ENCODE measurements at places on chromosomes 16 and 17. TPM values are rescaled to one million over a fixed set of nuclear protein-coding genes. Genes with fewer than 3 reads are reported as not detected.

TBC1D3G gene
- not detected for total RNA-seq

SHPK gene
- 11.5 TPM for total RNA-seq

VMO1 gene
- total RNA-seq, result not detected

SNAI3 gene
- 2.9 TPM for total RNA-seq

GRCh38 chr16:87806261-87806640 is 40.5 kb upstream of the KLHDC4 start:
- no peaks in the 10 kb centered on the region for H3K36me3 ChIP-seq
- H3K27me3 ChIP-seq, result no peaks in the 10 kb centered on the region
- no peak overlapping the region for H3K27ac ChIP-seq

DNA sequence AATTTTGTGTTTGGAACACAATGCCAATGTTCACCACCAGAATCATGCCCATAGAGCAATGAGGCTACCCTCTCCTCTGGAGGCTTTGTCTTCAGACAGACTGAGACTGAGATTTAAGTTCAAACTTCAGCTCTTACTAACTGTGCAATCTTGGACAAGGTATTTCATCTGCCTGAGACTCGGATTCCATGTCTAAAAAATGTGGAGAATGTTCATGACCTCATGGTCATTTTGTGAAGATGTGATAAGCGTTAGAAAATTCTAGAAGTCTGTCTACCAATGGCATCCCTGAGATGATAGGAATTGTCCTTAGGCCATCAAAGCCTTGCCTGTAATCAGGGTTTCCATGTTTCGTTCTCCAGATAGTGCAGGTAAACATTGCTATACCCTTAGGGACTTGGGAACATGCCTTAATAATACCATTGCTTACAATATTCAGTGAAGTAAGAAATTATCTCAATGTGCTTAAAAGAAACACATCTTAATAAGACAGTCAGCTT is 388.2 kb upstream of the MAF start:
- no peak overlapping the region for H3K4me3 ChIP-seq
- DNase-seq, result no peak
- H3K27ac ChIP-seq, result no peak overlapping the region

DNA sequence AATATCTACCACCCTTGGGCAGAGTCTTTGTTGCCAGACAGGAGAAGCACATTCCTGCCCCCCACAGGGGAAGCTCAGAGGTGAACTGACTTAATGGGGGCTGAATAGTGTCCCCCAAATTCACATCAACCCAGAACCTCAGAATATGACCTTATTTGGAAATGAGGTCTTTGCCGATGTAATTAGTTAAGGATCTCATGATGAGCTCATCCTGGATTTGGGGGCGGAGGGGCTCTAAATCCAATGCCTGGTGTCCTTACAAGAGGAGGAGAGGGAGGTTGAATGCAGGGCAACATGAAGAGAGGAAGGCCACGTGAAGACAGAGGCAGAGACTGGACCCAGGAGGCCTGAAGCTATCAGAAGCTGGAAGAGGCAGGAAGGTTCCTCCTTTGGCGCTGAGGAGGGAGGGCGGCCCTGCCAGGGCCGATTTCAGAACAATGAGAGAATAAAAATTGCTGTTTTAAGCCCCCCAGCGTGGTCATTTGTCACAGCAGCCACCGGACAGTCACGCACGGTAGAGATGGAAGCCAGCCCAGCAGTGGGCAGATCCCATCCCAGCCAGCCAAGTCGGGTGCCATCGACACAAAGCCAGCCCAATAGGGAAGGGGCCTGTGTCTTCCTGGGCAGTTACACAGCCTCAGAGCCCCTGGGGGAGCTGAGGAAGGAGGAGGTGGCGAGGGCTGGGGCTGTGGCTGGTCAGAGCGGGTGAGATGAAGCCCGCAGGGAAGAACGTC is 21.3 kb downstream of the C16orf74 start:
- no peaks in the 10 kb centered on the region for H3K27me3 ChIP-seq
- H3K36me3 ChIP-seq, result no peaks in the 10 kb centered on the region
- no peak overlapping the region for H3K27ac ChIP-seq
- H3K4me3 ChIP-seq, result no peak overlapping the region

DNA sequence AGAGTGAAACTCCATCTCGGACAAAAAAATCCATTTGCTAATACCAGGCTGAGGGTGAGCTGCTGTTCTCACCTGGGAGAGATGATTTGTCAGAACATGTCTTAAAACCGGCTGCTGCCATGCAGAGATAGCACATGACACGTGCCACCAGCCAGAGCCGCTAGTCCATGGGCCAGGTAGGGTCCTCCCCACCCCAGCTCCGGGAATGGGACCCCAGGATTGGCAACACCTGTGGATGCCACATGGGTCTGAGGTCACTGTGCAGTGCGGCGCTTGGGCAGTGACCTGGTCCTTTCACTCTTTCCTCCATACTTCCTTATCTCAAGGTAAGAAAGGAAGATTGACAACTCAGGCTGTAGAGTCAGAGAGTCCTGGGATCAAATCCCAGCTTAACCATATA is 393.3 kb upstream of the TNRC6C start:
- DNase-seq, result no peak
- H3K36me3 ChIP-seq, result no peaks in the 10 kb centered on the region
- no peak overlapping the region for H3K27ac ChIP-seq

GRCh38 chr16:17483351-17483750 is 12.6 kb upstream of the XYLT1 start:
- H3K4me1 ChIP-seq, result no peaks in the 10 kb centered on the region
- no peak for DNase-seq
- no peaks in the 10 kb centered on the region for H3K36me3 ChIP-seq
- no peak overlapping the region for H3K4me3 ChIP-seq
- H3K27ac ChIP-seq, result no peak overlapping the region
- no peaks in the 10 kb centered on the region for H3K27me3 ChIP-seq

- H3K4me1 ChIP-seq, result no peaks in the 10 kb centered on the region
- H3K27ac ChIP-seq, result no peak overlapping the region
- no peak overlapping the region for H3K4me3 ChIP-seq
- H3K36me3 ChIP-seq, result no peaks in the 10 kb centered on the region
- DNase-seq, result no peak
These were observed 248.3 kb downstream of the KATNIP start for GRCh38 chr16:27798241-27798640.

- H3K27ac ChIP-seq, result no peak overlapping the region
- H3K27me3 ChIP-seq, result no peaks in the 10 kb centered on the region
- H3K4me1 ChIP-seq, result no peaks in the 10 kb centered on the region
- peaks cover 14% of the 10 kb centered on the region for H3K36me3 ChIP-seq
These were observed 12.7 kb upstream of the CHD3 start for GRCh38 chr17:7875804-7876370.

GRCh38 chr17:36600936-36601302 is 464 bp upstream of the MRM1 start:
- no peaks in the 10 kb centered on the region for H3K36me3 ChIP-seq
- H3K27ac ChIP-seq, result peak overlapping the region; percentile 82

GRCh38 chr17:44977814-44978550 is 9.9 kb upstream of the C1QL1 start:
- no peak overlapping the region for H3K4me3 ChIP-seq
- H3K27ac ChIP-seq, result no peak overlapping the region

DNA sequence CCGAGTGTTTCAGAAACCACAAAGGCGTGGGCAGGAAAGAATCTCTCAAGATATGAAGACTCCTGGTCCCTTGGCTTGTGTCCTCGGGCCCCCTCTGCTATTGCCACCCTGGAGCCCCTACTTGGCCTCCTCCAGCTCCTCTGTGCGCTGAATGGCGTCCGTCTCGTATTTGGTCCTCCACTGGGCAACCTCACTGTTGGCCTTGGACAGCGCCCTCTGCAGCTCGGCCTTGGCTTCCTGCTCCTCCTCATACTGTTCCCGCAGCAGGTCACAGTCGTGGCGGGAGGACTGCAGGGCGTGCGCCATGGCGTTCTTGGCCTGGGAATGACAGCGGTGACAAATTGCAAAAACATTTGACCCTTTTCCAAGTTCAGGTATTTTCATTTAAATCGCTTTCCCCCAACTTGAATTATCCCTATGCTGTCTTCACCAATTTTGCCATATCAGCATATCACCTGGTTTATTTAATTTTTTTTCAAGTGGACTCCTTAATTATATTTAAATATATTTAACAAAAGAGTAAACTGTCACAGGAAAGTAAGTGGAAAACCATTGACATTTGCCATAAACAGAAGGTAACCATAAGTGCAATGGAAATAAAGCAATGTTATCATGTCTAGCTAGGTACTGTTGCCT is 59.7 kb downstream of the MYH13 start:
- no peaks in the 10 kb centered on the region for H3K27me3 ChIP-seq
- peaks cover 3% of the 10 kb centered on the region for H3K4me1 ChIP-seq
- H3K27ac ChIP-seq, result no peak overlapping the region
- no peaks in the 10 kb centered on the region for H3K36me3 ChIP-seq

GRCh38 chr16:67915831-67916723 is 15.6 kb downstream of the CTRL start:
- peaks cover 10% of the 10 kb centered on the region for H3K36me3 ChIP-seq
- no peaks in the 10 kb centered on the region for H3K27me3 ChIP-seq
- H3K27ac ChIP-seq, result no peak overlapping the region
- H3K4me1 ChIP-seq, result peaks cover 20% of the 10 kb centered on the region

GRCh38 chr17:45844695-45845375 is at the start of gene SPPL2C:
SPPL2C (plus strand) TSS chr17:45844881; CDS start chr17:45844907, 26 bp downstream.
- no peaks in the 10 kb centered on the region for H3K27me3 ChIP-seq
- DNase-seq, result no peak
- H3K4me3 ChIP-seq, result no peak within 1 kb of the TSS
- H3K36me3 ChIP-seq, result no peaks in the 10 kb centered on the region

GRCh38 chr17:52470553-52470952 is 312.0 kb upstream of the CA10 start:
- H3K27me3 ChIP-seq, result no peaks in the 10 kb centered on the region
- H3K4me1 ChIP-seq, result no peaks in the 10 kb centered on the region
- H3K27ac ChIP-seq, result no peak overlapping the region
- H3K36me3 ChIP-seq, result no peaks in the 10 kb centered on the region
- H3K4me3 ChIP-seq, result no peak overlapping the region

DNA sequence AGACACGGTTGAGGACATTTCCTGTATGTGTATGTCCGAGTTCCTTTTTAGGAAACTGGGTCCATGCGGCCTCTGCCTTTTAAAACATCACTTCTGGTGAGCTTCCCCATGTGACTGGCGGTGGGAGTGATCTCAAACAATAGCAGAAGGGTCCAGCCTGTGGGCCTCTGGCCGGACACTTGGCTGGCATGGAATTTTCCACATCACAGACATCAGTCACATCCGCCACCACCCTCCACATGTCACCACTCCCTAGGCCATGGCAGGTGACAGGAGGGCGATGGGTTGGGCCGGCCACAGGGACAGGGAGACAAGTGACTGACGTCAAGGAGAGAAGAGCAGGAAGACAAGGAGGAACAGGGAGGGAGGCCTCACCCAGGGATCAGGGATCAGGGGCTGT is 83.7 kb downstream of the DNAH17 start:
- H3K4me3 ChIP-seq, result no peak overlapping the region
- H3K36me3 ChIP-seq, result no peaks in the 10 kb centered on the region
- DNase-seq, result peak; percentile 46
- H3K27me3 ChIP-seq, result no peaks in the 10 kb centered on the region
- no peaks in the 10 kb centered on the region for H3K4me1 ChIP-seq

GRCh38 chr17:71933306-71933705 is 187.5 kb upstream of the SOX9 start:
- no peaks in the 10 kb centered on the region for H3K27me3 ChIP-seq
- H3K4me3 ChIP-seq, result no peak overlapping the region
- H3K4me1 ChIP-seq, result no peaks in the 10 kb centered on the region
- no peaks in the 10 kb centered on the region for H3K36me3 ChIP-seq

DNA sequence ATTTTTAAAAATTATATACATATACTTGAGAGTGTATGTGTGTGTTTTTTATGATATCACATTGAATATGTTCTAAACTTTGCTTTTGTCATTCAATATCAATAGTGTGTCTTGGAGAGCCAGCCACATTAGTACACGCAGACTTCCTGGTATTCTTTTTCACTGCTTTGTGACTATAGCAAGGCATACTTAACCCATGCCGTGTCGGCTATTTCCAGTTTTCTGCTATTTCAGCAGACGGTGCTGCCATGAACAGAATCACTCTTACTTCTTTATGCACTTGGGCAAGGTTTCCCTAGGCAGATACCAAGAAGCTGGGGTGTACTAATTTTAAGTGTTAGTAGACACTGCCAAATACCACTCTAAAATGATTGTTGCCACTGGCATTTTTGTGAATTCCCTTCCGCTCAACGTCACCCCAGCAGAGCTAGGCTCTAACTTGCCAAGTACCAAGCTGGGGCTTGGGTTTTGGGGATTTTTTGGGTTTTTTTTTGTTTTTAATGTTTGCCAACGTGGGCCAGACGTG is 134.9 kb downstream of the SOCS1 start:
- H3K4me3 ChIP-seq, result no peak overlapping the region
- H3K36me3 ChIP-seq, result peaks cover 45% of the 10 kb centered on the region
- DNase-seq, result no peak
- H3K27me3 ChIP-seq, result no peaks in the 10 kb centered on the region
- no peak overlapping the region for H3K27ac ChIP-seq

- H3K36me3 ChIP-seq, result peaks cover 25% of the 10 kb centered on the region
- H3K4me1 ChIP-seq, result peaks cover 9% of the 10 kb centered on the region
- no peak for DNase-seq
- no peaks in the 10 kb centered on the region for H3K27me3 ChIP-seq
- H3K27ac ChIP-seq, result no peak overlapping the region
These were observed 82.0 kb downstream of the TTC19 start for GRCh38 chr17:16081507-16082087.

- no peaks in the 10 kb centered on the region for H3K36me3 ChIP-seq
- no peak overlapping the region for H3K4me3 ChIP-seq
- H3K4me1 ChIP-seq, result peaks cover 5% of the 10 kb centered on the region
These were observed 10.4 kb downstream of the KCNH6 start for GRCh38 chr17:63533433-63534077.

DNA sequence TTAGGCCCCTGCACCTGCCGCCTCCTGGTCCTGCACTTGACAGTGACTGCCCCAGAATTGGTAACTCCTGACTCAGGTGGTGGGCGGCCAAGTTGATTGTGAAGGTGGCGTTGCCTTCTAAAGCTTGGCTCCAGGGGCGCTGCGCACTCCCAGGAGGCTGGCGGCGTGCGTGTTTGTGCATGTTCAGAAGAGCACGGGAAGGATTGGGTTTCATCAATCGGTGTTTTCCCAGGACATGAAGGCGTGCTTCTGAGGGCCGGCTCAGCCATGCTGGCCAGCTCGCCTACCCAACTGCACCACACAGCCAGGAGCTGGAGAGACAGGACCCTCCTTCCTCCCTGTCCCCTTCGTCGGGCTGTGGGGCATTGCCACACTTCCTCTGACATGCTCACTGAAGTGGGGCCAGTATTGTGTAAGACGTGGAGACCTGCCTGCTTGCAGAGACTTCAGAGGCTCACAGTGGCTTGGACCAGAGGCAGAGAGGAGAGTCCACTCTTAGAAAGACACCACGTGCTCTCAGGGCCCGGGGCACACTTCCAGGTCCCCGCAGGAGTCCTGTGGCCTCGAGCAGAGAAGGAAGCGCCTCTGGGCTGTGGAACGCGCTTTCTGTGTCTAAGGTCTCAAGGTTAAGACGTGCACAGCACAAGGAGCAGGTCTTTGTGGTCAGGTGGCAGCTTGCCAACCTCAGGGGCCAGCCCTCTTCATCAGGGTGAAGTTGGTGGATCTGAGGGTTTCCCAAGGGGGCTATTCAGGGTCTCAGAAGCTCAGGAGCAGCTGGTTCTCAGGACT is 2.8 kb downstream of the RAB40C start:
- peaks cover 71% of the 10 kb centered on the region for H3K4me1 ChIP-seq
- DNase-seq, result peak; percentile 92
- peak overlapping the region; percentile 85 for H3K27ac ChIP-seq
- H3K27me3 ChIP-seq, result no peaks in the 10 kb centered on the region

Data from upper lobe of left lung (tissue), 6 donors.